ENCODE measurements at places on chromosomes 13 and 19.

GRCh38 chr13:49858178-49858856 lies 65.8 kb upstream of the KPNA3 start:
- DNase-seq, result no peak

GRCh38 chr19:40272261-40272660 lies 12.9 kb downstream of the AKT2 start:
- DNase-seq, result no peak

GRCh38 chr19:42286349-42287016 lies 15.4 kb upstream of the PRR19 start:
- DNase-seq, result no peak

DNA sequence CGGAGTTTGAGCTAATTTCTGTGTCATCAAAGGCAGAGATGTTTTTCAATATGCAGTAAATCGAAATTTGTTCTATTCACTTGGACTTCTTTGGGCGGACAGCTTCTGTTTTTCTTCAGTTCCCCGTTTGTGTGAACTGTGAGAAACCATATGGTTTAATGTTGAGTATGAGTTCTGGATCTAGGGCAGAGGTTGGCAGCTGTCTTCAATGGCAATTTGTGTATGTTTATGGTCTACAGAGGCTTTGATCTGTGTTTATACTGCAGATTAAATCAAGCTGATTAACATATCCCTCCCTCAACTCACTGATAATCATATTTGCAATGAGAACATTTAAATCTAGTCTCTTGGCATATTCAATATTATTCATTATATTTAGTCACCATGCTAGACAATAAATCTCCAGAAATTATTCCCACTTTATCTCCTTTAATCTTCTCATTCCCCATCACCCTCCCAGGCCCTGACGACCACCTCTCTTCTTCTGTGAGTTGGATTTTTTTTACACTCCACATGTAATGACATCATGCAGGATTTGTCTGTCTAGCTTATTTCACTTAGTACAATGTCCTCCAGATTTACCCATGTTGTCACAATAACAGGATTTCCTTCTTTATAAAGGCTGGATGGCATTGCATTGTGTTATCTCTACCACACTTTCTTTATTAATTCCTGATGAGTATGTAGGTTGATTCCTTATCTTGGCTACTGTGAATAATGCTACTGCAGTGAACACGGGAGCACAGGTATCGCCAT lies 9.0 kb downstream of the ZNF331 start:
- DNase-seq, result no peak

- DNase-seq, result no peak
Measured at GRCh38 chr13:99971576-99972189, at the start of gene ZIC5. Gene ZIC5 (minus strand): TSS chr13:99971767. CDS start chr13:99971603, 164 bp downstream.

GRCh38 chr13:113883921-113884804 lies 20.3 kb upstream of the GAS6 start:
- DNase-seq, result no peak

DNA sequence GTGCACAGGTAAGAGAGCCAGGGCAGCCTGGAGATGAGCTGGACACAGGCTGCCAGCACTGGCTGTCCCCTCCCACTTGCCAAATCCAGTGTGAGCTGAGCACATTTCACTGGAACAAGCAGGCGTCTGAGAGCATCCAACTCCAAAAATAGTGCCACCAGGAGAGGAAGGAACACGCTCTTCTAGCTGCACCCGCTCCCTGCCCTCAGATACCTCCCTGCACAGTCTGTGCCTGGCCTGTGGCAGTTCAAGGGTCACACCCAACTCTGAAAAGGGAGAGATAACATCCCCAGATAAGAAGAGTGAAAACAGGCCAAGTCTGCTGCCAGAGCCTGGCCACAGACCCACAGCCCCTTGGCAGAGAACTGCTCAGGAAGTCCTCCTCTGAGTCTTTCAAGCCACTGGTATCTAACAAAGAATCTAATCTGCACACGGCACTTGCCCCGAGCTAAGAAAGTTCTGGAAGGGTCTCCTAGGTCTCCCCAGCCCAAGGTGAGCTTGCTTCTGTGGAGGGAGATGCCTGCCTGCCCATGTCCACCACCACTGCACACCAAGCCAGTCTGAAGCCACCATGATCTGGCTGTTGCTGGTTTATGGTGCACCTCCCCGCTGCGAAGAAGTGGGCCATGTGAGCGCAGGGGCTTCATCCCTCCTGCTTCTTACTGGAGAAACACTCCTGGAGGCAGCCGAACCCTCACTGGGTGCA lies 14.7 kb downstream of the ELL start:
- DNase-seq, result no peak

GRCh38 chr13:112761701-112762689 lies 72.2 kb downstream of the ATP11A start:
- DNase-seq, result no peak
